ENCODE measurements at places on chromosomes 5 and 9. TPM values are rescaled to one million over a fixed set of nuclear protein-coding genes. Genes with fewer than 3 reads are reported as not detected.

Gene TICAM2
- polyA plus RNA-seq: 7.9 TPM

Gene TAF1L
- polyA plus RNA-seq: 0.22 TPM

Gene CDKN2B
- polyA plus RNA-seq: 0.14 TPM

Gene SLC25A25
- polyA plus RNA-seq: 9.8 TPM

Gene LCN15
- 0.10 TPM for polyA plus RNA-seq

Gene MRNIP
- 45.5 TPM for polyA plus RNA-seq

DNA sequence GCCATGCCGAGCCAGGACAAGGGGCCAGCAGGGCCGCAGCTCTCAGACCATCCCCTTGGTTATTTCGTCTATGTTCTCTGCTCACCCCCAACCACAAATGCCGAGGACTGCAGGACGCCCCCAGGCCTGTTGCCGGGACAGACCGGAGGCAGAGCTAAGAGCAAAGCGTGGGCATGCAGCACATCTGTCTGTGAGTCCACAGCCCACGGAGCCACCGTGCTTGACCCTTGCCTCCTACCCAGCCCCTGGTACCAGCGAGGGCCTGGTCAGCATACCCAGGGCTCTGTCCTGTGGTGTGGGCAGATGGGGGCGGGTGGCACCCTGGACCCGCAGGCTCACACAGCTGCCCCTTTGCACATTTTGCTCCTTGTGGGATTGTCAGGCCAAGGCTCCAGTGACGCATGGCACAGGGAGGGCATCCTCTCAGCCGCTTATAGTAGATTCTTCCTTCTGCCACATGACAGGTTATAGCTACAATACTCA, 4.7 kb downstream of the BRD3 start:
- DNase-seq: peak; percentile 31

GRCh38 chr9:126157423-126157822, 169.2 kb upstream of the MVB12B start:
- DNase-seq: no peak

GRCh38 chr5:147763791-147764525, 18.6 kb downstream of the JAKMIP2 start:
- DNase-seq: no peak

DNA sequence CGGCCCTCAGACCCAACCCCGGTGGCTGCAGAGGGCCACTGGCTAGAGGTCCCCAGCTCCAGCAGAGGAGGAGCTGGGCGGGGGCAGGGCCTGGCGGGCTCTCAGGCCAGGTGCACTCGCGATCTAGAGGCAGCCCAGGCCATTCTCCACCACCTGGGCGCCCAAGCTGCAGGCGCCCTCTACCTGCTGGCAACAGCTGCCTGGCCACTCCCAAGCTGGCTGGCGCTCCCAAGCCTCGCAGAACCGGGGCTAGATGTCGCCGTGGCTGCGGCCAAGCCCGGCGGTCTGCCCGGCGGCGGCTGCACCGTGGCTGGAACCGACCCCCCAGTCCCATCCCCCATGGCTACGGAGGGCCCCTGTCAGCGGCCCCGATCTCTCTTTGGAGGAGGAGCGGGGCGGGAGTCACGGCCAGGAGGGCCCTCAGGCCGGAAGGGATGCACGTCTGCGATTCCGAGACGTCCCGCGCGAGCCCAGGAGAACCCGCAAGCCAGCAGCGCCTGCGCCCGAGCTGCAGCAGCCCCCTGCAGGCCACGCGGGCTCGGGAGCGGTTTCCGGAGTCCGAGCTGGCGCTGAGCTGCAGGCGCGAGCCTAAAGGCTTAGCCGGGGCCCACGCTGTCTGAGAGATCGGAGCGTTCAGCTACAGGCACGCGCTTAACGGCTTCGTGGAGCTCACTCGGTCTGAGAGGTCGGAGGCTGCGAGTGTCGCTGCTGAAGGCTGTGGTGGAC, 44.3 kb upstream of the BICD2 start:
- DNase-seq: peak; percentile 59

DNA sequence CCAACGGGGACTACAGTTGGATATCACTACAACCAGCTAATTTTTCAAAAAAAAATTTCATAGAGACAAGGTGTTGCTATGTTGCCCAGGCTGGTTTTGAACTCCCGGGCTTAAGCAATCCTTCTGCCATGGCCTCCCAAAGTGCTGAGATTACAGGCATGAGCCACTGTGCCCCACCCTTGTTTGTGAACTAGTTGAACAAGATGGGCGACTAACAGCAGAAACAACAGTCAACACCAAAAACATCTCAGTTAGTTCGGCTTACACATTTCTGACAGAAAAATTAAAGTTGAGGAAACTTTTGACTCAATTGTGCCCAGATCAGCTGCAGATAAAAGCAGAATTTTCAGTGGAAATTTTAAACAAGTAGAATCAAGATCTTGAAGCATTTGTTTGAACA, 470.1 kb downstream of the TLE4 start:
- DNase-seq: no peak

DNA sequence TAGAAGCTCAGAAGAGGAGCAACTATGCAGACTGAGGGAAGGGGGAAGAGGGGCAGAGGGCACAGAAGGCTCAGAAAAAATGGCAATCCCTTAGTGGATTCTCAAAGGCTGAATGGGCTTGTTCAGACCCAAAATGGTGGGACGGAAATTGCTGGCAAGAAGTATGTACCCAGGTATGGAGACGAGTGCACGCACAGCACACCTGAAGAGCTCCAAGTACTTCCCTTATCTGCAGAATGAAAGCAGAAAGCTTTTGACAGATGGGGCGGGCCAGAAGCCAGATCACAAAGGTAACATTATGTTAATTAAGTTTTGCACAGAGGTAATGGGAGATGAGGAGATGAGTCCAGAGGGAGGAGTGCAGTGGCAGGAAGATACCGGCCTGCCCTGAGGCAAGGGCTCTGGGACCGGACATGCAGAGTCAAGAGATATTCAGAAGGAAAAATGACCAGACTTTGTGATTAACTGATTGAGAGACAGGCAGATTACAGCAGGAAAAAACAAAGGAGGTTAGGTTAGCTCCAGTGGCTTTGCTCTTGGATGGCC, 138.1 kb upstream of the PIK3R1 start:
- no peak for DNase-seq

GRCh38 chr9:98867103-98867428, 59.6 kb downstream of the GALNT12 start:
- no peak for DNase-seq

- DNase-seq: no peak
Measured at GRCh38 chr5:79743846-79744605, 54.4 kb downstream of the CMYA5 start.

DNA sequence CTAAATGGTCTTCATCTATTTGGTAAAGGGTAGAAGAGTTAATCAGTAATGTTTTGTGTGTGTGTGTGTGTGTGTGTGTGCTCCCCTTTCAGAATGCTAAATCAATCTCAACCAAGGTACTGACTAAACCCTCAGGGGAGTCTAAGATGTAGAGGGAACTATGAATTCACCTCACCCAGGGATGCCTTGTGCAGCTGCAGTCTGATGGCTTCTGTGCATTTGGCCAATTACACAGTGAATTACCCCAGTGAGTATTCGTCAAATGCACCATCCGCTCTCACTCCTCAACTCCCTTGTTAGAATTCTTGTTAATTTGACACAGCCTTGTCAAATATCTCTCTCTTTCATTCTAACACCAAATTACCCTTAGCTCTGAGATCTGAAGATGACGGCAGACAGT, 234.6 kb downstream of the GABRB2 start:
- no peak for DNase-seq

DNA sequence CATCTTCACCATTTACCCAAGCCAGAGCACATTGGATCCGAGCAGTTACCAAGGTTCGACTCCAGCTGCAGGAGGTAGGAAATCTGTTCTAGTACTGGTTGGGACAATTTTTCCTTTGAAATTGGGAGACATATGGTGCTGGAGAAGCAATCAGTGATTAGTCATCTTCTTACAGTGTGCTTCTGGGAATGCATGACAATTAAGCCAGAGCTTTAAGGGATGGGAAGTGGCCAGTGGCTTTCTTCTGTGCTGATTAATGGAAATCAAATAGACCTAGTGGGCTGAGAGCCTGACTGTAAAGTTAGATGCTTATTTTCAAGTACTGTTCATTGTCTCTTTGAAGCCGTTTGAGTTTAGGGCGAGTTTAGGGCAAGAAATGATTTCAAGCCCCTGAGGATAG, 152.1 kb downstream of the UNC13B start:
- DNase-seq: no peak

Measured in left lung (tissue), 14 donors.